ENCODE measurements at places on chromosomes 3 and 15. TPM values are rescaled to one million over a fixed set of nuclear protein-coding genes. Genes with fewer than 3 reads are reported as not detected.

GRCh38 chr3:29751647-29752314, 470.9 kb downstream of the RBMS3 start:
- DNase-seq, result peak; percentile 21

DNA sequence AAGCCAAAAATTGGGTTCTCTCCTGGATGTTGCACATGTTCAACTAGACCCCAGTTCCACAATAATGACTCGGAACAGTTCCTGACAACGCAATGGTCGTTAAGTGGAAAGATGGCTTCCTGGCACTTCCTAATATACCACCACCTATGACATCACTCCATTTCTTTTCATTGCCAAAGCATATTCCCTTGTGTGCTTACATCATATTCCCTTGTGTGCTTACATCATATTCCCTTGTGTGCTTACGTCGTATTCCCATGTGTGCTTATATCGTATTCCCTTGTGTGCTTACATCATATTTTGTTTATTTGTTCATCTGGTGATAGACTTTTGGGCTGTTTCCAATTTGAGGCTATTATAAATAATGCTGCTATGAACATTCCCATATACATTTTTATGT, 39.2 kb downstream of the TFRC start:
- DNase-seq, result no peak

GRCh38 chr3:117102426-117102825, 392.8 kb downstream of the TUSC7 start:
- no peak for DNase-seq

DNA sequence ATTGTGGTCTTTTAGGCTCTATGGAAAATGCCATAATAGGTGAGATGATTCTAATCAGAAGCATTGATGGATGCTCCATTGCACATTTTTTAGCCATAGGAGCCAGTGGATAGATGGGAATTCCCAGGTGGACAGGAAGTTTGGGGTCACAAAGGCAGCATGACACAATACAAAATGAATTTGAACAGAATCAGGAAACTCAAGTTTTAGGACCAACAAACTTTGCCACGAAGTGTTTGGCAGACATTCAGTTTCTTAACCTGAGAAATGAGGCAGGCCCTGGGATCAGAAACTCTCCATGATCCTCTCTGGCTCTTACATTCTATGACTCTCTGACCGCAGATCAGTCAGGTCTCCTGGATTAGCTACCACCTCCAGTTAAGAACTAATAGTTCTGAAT, 275.4 kb downstream of the TIGIT start:
- no peak for DNase-seq

DNA sequence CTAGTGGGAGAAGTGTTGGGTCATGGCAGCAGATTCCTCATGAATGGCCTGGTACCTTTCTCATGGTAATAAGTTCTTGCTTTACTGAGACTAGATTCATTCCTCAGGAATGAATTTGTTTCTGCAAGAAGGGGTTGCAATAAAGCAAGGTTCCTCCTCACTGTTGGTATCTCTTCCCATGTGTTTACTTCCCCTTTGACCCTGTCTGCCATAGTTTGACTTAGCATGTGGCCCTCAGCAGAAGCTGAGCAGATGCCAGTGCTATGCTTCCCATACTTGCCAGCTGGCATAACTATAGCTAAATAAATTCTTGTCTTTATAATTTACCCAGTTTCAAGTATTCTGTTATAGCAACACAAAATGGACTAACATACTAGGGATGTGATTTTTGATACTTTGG, 163.6 kb upstream of the COL8A1 start:
- no peak for DNase-seq

GRCh38 chr15:83472151-83472550, 25.0 kb downstream of the SH3GL3 start:
- no peak for DNase-seq

Gene POPDC2
- total RNA-seq, result 516 TPM

DNA sequence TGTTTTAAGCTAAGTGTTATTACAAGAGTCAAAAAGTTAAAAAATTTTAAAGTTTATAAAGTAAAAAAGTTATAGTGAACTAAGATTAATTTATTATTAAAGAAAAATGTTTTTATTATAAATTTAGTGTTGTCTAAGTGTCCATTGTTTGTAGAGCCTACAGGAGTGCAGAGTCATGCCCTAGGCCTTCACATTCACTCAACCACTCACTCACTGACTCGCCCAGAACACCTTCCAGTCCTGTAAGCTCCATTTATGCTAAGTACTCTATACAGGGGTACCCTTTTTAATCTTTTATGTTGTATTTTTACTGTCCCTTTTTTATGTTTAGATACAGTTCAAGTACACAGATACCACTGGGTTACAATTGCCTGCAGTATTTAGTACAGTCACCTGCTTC, 37.2 kb downstream of the EEFSEC start:
- DNase-seq, result no peak

- DNase-seq, result peak; percentile 22
These were observed 953.8 kb upstream of the GBE1 start for GRCh38 chr3:82715091-82715856.

DNA sequence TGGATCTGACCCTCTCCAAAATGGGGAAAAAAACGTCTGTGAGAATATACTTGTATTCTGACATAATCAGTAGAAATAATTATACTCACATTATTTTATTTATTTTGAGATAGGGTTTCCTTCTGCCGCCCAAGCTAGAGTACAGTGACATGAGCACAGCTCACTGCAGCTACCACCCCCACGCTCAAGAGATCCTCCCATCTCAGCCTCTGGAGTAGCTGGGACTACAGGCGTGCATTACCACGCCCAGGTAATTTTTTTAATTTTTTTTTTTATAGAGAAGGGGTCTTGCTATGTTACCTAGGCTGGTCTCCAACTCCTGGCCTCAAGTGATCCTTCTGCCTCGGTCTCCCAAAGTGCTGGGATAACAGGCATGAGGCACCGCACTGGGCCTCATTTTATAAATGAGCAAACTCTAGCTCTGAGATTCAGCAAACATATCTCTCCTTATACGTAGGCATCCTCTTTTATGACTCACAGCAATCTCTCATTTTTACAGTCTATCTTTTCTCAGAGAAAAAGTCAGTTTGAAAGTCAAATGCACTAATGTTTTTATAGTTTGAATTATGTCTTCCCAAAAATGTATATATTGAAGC, 989 bp upstream of the VGLL3 start:
- no peak for DNase-seq

Gene ZNF385D
- 1.2 TPM for total RNA-seq

Gene CYP19A1
- total RNA-seq, result 1.3 TPM

DNA sequence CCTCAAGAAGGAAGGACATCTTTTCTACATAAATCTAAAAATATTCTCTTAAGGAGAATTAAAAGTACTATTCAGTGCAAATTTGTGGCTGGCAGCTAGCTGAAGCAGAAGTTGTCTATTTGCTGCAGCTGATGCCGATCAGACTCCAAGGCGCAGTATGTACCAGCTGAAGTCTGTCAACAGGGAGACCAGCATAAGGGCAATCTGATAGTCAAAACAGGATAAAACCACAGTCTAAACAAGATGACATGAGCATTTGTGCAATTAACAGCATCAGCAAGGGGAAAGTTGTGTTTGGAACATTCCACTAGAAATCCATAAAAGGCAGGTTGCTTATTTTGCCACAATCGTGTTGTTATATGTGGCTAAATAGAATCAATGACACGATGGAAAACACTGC, 198.2 kb upstream of the ROBO2 start:
- no peak for DNase-seq

Gene HTR3E
- not detected for total RNA-seq

DNA sequence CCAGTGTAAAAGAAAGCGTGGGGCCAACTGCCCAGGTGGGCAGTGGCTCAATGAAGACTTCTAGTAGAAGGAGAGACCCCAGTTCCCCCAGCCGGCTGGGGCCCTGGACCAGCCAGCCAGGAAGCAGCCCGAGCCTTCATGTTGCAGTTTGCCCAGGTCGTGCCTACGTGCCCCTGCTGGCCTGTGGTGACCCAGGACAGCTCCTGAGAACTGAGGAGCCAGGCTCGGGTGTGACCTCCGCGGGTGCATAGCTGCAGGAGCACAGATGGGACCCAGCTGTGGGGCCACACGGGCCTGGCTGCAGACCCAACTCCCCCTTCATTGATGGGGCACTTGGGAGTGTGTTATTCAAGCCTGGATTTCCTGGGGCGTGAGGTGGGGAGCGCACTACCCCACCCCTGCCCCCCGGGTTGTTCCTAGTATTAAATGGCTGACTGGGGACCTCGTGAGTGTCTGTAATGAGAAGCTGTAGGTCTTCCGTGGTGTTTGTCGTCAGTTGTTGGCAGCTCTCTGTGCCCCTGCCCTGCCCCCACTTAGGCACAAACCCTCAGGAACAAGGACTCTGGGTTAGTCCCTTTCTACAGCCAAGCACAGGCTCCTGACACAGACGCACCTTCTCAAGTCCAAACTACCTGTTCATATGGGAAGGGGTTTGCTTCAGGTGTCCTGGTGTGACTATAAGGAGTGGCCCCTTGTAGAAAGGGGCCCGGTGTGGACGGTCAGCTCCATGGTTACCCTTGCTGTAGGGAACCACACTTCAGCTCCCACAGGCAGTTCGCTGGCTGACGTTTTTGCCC, 39.1 kb downstream of the IDH2 start:
- no peak for DNase-seq

Gene BCHE
- total RNA-seq, result 10.0 TPM

DNA sequence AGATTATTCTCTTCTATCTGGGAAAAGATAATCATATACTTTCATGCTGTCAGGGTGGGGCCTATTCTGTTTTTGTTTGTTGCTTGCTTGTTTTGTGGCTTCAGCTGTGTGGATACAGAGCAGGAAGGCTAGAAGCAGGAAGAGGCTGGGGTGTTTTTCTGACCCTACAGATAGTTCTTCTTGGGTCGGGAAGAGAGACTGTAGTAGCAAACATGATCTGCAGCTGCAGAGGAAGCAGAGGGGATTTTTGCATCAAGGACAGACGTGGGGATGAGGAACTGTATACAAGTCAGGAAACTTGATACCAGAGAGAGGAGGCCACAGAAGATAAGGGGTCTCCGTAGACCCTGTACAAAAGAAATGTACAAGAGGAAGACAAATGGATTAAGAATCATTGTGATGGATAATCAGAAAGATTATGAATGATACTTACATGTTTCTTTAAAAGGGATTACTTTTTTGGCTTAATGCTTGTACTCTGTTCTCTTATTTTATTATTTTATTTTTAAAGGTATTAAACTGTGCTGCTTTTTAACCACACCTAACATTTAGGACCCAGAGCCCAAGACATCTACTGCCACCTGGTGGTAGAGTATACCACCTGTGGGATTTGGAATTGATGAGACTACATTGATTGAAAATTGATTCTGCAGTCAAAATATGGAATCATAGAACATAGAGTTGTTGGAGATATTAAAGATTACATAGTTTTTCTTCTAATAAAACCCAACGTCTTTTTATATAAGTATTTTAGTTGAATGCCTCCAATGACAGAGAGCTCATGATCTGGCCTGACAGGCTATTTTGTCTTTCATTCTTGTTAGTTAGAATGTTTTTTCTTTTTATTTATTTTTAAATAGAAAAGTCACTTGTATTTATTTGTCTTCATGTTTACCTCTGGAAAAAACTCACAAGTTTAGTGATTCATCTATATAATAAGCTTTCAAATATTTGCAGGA, 87.3 kb upstream of the ROPN1 start:
- DNase-seq, result no peak

Gene EXD1
- total RNA-seq, result not detected

DNA sequence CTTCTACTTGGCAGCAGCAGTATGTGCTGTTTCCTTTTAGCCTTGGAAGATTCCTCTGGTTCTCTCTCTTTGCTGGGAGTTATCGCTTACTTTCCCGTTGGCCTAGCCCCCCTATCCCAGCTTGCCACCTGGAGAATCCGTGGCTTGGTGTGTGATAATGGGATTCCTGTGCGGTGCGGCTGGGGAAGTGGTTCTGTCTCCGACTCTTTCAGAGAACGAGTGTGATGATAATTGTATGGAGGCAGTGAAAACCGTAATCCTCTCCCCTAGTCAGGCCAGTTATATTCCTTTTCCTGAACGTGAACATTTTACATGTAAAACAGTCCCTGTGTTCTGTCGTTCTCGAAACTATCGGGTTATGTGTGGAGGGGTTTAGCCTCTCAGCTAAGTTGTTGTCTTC, 300.1 kb upstream of the C2CD4B start:
- DNase-seq, result no peak

- DNase-seq, result no peak
These were observed 48.7 kb downstream of the KLHL6 start for GRCh38 chr3:183506674-183507320.

DNA sequence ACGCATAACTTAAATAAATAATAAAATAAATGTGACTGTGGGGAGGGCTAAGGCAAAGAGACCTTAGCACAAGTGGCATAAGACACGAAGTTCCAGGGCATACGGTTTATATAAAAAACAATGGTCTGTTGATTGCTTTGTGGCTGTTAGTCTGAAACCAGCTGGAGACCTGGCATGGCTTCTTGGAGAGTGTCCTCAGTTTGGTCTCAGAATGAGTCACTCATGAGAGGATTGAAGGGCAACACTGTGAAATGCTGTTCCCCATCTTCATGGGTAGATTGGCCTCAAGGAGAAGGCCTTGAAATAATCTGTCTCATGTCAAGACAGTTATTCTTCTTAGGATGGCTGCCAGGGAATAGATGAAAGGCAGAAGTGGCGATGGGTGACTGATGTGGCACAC, 62.2 kb downstream of the SOX2 start:
- no peak for DNase-seq

- no peak for DNase-seq
These were observed 167.3 kb downstream of the SQOR start for GRCh38 chr15:45802140-45802539.

DNA sequence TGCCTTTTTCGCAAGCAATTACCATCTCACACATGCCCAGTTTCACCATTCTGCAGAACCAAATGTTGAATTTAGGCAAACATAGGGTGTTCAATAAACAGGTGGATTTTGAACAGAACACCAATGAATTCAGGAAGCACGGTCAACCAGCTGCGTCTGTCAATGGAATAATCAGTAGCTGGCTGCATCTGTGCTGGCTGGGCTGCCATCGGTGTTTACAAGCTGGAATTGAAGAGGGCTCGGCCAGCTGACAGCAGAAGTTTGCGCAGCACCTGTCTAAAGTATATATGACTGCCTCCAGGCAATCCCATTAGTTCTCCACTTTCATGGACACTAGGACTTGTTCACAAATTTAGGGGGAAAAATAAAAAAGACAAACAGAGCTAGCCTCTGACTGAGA, 996.4 kb upstream of the CFAP20DC start:
- no peak for DNase-seq

DNA sequence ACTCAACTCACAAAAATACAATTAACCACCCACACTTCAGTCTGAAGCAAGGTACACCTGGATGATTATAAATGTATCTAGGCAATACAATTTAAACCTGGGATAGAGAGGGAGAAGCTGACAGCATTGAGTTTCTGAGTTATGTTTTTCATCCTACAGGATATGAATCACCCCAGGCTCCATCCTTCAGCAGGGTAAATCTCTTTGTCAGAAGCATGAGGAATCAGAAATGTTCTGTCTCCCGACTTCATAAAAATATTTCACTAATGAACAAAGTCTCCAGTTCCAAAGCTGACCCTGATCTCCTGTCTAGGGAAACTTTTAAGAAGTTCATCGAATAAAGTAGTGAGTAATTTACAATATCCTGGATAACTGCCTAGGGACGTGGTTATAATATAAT, 25.5 kb upstream of the FRMD4B start:
- DNase-seq, result no peak

- no peak for DNase-seq
These were observed 25.6 kb downstream of the TIGIT start for GRCh38 chr3:114319453-114319852.

GRCh38 chr3:164752812-164753211, 325.5 kb downstream of the SI start:
- DNase-seq, result no peak

Measured in right cardiac atrium (tissue), 5 donors.